Activated naive CD8-positive, alpha-beta T cell treated with anti-CD3 and anti-CD28 coated beads for 36 hours (primary cell): ENCODE measurements at places on chromosomes 5 and 9.
A peak's percentile ranks its signal among the peaks of the same experiment; 100 is the strongest.

GRCh38 chr5:137318027-137318426 is 181.1 kb downstream of the SPOCK1 start:
- no peak overlapping the region for H3K4me3 ChIP-seq
- H3K36me3 ChIP-seq: no peaks in the 10 kb centered on the region
- H3K27me3 ChIP-seq: peaks cover 32% of the 10 kb centered on the region
- no peak overlapping the region for H3K27ac ChIP-seq
- DNase-seq: no peak

- no peak overlapping the region for H3K27ac ChIP-seq
- H3K4me3 ChIP-seq: no peak overlapping the region
- no peaks in the 10 kb centered on the region for H3K27me3 ChIP-seq
Observed at GRCh38 chr5:18992264-18992663, 995.7 kb downstream of the CDH18 start.

GRCh38 chr5:68924481-68925145 is 169.2 kb upstream of the SLC30A5 start:
- H3K4me3 ChIP-seq: no peak overlapping the region
- H3K36me3 ChIP-seq: no peaks in the 10 kb centered on the region
- H3K4me1 ChIP-seq: no peaks in the 10 kb centered on the region
- no peaks in the 10 kb centered on the region for H3K27me3 ChIP-seq
- H3K27ac ChIP-seq: no peak overlapping the region

- peaks cover 78% of the 10 kb centered on the region for H3K4me1 ChIP-seq
- H3K27ac ChIP-seq: peak overlapping the region; percentile 88
- DNase-seq: no peak
- H3K4me3 ChIP-seq: peak overlapping the region; percentile 33
- no peaks in the 10 kb centered on the region for H3K27me3 ChIP-seq
Observed at GRCh38 chr5:80194468-80194867, 61.4 kb downstream of the SERINC5 start.

GRCh38 chr9:100294806-100295205 is 57.9 kb downstream of the TEX10 start:
- no peak overlapping the region for H3K4me3 ChIP-seq
- DNase-seq: no peak
- peaks cover 14% of the 10 kb centered on the region for H3K36me3 ChIP-seq
- peaks cover 2% of the 10 kb centered on the region for H3K4me1 ChIP-seq

DNA sequence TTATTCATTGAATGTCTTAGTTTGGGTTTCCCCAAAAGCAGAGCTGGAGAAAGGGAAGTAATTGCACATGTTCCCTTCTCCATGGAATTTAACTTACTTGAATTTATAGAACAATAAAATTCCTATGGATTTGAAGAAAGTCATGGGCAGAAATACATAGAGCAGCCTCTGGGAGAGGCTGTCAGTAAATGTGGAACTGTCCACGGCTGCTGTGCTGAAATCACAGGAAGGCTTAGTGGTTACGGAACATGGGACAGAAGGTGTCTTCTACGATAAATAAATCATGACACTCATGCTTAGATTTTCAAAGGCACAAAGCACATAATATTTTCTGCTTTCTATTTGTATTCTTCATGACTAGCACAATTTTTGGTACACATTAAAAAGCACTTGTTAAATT is 440.6 kb upstream of the IZUMO3 start:
- DNase-seq: no peak
- no peak overlapping the region for H3K27ac ChIP-seq
- no peaks in the 10 kb centered on the region for H3K36me3 ChIP-seq
- no peaks in the 10 kb centered on the region for H3K4me1 ChIP-seq

DNA sequence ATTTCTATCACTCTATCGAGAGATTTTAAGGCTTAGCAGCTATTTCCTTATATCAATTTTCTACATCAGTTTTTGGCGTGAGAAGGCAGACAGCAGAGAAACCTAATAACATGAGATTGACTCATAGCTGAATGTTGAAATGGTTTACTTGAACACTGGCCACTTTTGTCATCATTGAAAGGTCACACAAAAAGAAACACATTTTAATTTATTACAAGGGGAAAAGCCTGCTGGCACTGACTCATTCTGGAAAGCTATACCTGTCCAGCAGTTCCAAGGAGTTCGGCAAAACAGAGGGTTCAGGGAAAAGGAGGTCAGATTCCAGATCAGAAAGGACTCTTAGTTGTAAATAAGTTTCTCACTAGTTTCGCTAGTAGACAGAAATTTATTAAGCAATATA is 566.4 kb downstream of the DNAH5 start:
- no peaks in the 10 kb centered on the region for H3K27me3 ChIP-seq
- no peaks in the 10 kb centered on the region for H3K36me3 ChIP-seq
- no peak overlapping the region for H3K4me3 ChIP-seq
- no peaks in the 10 kb centered on the region for H3K4me1 ChIP-seq
- no peak overlapping the region for H3K27ac ChIP-seq

- H3K36me3 ChIP-seq: no peaks in the 10 kb centered on the region
- DNase-seq: peak; percentile 3
- no peak overlapping the region for H3K4me3 ChIP-seq
- no peaks in the 10 kb centered on the region for H3K4me1 ChIP-seq
- H3K27ac ChIP-seq: no peak overlapping the region
Observed at GRCh38 chr9:88660611-88661010, 125.6 kb downstream of the NXNL2 start.

DNA sequence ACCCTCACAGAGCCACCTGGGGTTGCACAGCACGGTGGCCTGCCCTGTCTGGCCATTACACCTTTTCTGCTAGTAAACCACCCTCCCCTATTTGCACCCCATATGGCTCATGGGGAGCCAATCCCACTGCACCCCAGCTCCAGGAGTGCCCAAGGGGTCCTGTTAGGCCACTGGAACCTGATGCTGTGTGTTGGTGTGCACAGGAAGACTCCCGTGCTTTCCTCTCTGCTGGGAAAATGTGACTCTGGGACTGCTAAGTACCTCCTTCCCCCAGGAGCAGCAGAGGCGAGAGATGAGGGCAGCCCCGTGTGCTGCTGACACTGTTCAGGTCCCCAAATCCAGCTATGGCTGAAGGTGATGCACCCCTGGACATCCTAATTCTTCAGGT is 126.3 kb downstream of the ADAMTS2 start:
- no peak overlapping the region for H3K27ac ChIP-seq
- H3K36me3 ChIP-seq: no peaks in the 10 kb centered on the region
- no peaks in the 10 kb centered on the region for H3K4me1 ChIP-seq
- no peak overlapping the region for H3K4me3 ChIP-seq
- no peaks in the 10 kb centered on the region for H3K27me3 ChIP-seq
- DNase-seq: no peak

DNA sequence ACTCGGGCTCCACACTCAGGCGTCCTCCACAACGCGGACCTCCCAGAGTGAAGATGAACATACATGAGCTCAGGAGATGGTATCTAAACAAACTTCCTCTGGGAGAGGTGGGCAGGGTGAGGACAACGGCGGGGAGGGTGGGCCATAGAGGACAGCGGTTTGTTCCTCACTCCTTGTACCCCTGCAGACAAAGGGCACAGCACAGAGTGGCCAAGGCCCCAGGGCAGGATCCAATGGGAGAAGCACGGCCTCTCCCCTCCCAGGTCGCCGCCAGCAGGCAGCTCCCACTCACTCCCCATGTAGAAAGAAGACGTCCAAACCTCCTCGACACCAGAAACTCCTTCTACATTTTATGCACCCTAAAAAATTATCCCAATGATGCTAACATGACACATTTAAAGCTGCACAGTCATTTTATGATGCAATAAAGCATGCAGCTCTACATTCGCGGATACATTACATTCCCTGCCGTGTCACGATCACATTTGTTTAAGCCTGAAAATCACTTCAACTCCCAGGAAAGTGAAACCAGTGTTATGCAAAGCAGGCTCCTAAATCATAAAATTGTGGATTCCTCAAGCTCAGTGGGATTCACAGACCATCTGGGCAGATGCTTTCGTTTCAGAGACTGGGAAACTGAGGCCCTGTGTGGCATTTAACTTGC is 87.5 kb upstream of the SARDH start:
- no peaks in the 10 kb centered on the region for H3K27me3 ChIP-seq
- no peak overlapping the region for H3K27ac ChIP-seq

- no peak for DNase-seq
- H3K27me3 ChIP-seq: no peaks in the 10 kb centered on the region
- peaks cover 48% of the 10 kb centered on the region for H3K36me3 ChIP-seq
- H3K4me1 ChIP-seq: peaks cover 51% of the 10 kb centered on the region
- H3K4me3 ChIP-seq: no peak overlapping the region
Observed at GRCh38 chr9:116692616-116693015, 5.5 kb downstream of the TRIM32 start.

DNA sequence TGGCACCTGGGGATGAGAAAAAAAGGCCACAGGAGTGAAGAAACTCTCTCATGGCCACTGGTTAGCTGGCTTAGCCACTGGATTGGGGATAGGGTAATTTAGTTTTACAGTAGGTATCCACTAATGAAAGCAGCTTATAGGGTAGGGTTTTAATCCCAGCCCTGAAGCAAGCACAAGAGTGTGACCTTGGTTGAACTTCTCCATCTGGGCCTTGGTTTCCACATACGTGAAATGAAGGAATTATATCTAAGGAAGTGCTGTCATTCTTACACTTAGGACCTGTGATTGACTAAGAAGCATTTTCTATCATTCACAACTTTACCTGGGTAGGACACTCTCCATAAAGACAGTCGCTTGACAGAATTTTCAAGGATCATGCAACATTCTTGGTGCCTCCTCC is 49.6 kb downstream of the FAT2 start:
- H3K4me3 ChIP-seq: no peak overlapping the region
- no peak for DNase-seq
- no peaks in the 10 kb centered on the region for H3K4me1 ChIP-seq
- H3K27ac ChIP-seq: no peak overlapping the region
- H3K36me3 ChIP-seq: no peaks in the 10 kb centered on the region

GRCh38 chr5:42962124-42962523 is 78.0 kb downstream of the ANXA2R start:
- H3K4me1 ChIP-seq: peaks cover 11% of the 10 kb centered on the region
- peaks cover 1% of the 10 kb centered on the region for H3K36me3 ChIP-seq
- DNase-seq: no peak
- H3K27ac ChIP-seq: no peak overlapping the region
- H3K4me3 ChIP-seq: no peak overlapping the region
